Left hindlimb (tissue), 1 donor: ENCODE measurements at places on chromosomes 5 and 9.
A peak's percentile ranks its signal among the peaks of the same experiment; 100 is the strongest.

DNA sequence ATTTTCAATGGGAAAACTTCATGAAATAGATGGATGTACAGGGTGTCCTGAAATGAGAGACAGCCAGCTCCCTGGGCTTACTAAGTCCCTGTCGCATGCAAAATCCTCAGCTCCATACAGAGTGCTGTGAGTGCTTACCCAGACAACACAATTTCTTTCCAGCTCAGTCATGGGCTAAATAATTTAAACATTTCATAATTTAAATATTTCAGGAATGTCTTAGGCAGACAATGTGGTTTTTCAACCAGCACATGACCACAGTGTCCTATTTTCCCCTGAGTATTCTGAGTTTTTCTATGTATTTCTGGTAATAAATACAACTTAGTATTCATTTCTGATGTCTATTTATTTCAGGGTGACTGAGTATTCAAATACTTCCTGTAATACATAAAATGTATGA is 188.5 kb upstream of the SNX2 start:
- no peak for DNase-seq

GRCh38 chr5:35038891-35039290 is 8.9 kb downstream of the AGXT2 start:
- no peak for DNase-seq

DNA sequence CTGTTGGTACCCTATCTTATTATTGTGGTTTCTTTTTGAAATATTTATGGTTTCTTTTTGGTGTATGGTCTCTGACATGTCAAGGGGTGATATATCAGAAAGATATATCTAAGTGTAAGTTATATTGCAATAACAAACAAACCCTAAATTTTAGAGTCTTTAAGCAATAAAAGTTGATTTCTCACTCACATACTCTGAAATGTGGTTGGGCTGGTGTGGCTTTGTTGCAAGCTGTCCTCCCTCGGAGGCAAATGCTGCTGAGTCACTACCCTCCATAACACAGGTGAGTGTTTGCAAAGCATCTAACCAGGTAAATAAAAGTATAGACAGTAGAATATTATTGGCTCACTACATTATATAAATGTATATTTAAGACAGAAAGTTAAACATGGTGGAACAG is 253.2 kb downstream of the CDH18 start:
- no peak for DNase-seq

GRCh38 chr5:164234321-164234720 is 728.9 kb downstream of the MAT2B start:
- no peak for DNase-seq

- DNase-seq, result no peak
Observed at GRCh38 chr9:120663380-120663779, 50.9 kb downstream of the MEGF9 start.

DNA sequence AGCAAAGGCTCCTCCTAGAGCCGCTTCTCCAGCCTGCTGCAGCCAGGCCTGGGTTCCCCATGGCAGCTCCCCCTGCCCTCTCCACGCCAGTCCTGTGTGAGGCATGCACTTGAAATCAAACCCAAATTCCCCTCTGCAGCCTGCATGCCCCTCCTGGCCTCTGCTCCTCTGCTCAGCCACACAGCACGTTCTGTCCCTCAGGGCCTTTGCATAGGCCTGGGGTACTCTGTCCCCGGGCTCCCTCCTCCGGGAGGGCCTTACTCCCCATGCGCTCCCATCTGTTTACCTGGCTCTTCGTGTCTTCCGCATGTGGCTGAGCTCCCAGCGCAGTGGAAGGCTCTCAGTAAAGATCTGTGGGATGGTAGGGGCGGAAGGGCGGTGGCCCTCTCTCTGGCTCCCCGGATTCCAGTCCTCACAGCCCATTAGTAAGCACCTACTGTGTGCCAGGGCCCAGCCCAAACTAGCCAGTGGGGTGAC is 203.5 kb upstream of the IER5L start:
- no peak for DNase-seq

GRCh38 chr5:72296256-72296655 is 23.8 kb downstream of the MRPS27 start:
- no peak for DNase-seq

- no peak for DNase-seq
Observed at GRCh38 chr9:89375191-89375760, 57.0 kb downstream of the SECISBP2 start.

GRCh38 chr5:131634238-131634637 is 791 bp downstream of the RAPGEF6 start:
- no peak for DNase-seq

DNA sequence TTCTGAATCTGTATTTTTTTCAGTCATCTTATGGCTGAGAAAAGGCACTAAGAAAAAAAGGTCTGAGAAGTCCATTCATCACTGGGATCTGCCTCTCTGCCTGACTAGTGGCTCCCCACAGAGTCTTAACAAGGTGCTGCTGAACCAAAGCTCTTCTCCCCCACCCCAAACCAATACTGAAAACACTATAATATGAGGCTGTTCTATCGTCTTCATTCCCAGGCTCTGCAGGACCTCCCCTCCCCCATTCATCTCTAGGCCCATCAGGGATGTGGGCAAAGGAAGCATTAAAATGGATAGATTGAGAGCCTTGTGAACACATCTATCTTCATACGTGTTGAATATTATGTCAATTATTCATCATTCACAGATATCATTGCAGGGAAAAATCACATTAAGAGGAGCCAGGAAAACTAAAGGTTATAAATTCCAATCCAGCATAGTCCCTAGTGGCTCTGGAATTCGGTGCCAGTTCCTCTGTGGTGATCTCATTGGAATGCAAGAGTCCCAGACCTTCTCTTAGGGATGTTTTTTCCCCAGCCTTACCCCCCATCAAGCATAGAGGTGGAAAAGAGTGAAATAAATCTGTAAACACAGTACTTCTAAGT is 44.3 kb upstream of the GPR151 start:
- no peak for DNase-seq

- DNase-seq, result peak; percentile 66
Observed at GRCh38 chr9:107491081-107492053, 1.8 kb upstream of the KLF4 start.

DNA sequence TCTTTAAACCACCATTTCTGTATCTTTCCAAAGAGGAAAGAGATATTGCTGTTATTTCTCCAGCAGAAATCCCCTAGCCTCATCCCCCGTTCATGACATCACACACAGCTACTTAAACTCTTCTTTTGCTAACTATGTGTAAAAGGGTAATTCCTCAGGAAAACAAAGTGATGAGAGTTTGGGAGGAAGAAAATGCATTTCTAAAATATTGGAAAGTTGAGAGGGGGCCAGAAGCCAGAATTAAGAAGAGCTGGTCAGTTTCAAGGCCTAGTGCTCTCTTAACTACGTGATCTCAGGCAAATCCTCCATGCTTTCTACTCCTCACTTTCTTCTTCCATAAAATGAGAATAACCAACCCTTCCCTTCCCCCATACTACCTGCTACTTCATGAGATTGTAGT is 109.4 kb downstream of the LIFR start:
- no peak for DNase-seq

DNA sequence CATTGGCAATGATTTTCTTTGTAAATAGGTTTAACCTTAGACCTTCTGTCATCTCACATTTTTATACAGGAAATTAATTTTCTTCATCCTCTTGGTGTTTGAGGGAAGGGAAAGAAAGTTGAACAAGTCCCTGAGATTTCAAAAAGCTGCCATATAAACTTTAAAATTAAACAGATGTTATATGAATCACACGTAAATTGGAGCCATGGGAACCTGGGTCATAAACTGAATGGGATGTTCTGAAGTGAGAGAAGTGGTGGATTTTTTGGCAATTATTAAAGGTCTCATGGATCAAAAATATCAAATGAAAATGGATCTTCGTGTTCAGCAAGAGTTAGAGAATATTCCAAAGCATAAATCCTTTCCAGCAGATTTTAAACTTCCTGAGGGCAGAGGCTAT is 242.2 kb downstream of the DMRT2 start:
- no peak for DNase-seq

- no peak for DNase-seq
Observed at GRCh38 chr5:154498994-154499393, 21.0 kb upstream of the HAND1 start.

- no peak for DNase-seq
Observed at GRCh38 chr9:111360881-111361280, 30.9 kb upstream of the OR2K2 start.

GRCh38 chr9:83707518-83707767 is 315 bp downstream of the UBQLN1 start:
- no peak for DNase-seq

DNA sequence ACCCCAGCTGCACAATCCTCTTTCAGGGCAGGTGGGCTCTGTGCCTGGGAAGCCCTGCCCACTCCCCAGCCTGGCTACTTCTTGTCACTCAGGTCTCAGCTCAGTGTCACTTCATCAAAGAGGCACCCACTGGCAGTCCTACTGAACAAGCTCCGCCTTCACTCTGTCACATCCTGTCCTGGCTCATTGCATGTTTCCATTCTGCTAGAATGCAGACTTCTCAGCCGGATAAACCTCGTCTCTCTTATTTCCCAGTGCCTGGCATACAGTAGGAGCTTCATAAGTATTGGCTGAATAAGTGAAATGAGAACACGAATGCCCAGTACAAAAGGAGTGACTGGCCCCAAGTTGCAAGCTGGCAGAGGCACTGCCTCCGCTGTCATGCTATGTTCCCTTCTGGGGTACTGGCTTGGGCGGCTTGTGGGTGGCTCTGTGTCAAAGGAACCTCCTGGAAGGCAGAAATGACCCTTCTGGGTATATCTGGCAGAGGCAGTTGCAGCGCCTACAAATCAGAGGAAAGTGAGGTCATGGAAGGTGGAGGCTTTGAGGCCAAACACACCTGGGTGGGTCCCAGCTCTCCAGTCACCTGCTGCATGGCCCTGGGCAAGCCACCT is 98.3 kb upstream of the PHYKPL start:
- peak; percentile 54 for DNase-seq

DNA sequence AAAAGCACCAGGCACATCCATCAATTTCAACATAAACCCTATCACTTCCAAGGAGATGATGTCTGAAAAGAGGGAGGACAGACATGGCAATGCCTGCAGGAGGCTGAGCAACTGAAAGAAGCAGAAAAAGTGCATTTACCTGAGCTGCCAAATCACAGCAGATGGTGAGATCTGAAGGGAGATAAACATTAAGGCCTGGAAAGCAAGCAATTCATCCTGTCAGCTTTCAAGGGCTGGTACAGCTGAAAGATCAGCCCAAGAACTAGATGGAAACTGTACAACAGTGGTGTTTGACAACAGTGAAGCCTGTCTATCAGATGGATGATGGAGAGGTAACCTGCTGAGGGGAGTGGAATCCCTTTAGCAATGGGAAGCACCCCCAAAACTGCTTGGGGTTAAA is 433.2 kb upstream of the ZNF608 start:
- no peak for DNase-seq

DNA sequence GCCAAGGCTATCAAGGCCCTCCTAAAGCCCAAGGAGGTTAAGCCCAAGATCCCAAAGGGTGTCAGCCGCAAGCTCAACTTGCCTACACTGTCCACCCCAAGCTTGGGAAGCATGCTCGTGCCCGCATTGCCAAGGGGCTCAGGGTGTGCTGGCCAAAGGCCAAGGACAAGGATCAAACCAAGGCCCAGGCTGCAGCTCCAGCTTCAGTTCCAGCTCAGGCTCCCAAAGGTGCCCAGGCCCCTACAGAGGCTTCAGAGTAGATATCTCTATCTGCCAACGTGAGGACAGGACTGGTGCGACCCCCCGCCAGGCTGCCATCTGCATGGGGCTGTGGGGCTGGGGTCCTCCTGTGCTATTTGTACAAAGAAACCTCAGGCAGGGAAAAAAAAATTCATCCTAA is 3.3 kb downstream of the HOMER1 start:
- peak; percentile 39 for DNase-seq

DNA sequence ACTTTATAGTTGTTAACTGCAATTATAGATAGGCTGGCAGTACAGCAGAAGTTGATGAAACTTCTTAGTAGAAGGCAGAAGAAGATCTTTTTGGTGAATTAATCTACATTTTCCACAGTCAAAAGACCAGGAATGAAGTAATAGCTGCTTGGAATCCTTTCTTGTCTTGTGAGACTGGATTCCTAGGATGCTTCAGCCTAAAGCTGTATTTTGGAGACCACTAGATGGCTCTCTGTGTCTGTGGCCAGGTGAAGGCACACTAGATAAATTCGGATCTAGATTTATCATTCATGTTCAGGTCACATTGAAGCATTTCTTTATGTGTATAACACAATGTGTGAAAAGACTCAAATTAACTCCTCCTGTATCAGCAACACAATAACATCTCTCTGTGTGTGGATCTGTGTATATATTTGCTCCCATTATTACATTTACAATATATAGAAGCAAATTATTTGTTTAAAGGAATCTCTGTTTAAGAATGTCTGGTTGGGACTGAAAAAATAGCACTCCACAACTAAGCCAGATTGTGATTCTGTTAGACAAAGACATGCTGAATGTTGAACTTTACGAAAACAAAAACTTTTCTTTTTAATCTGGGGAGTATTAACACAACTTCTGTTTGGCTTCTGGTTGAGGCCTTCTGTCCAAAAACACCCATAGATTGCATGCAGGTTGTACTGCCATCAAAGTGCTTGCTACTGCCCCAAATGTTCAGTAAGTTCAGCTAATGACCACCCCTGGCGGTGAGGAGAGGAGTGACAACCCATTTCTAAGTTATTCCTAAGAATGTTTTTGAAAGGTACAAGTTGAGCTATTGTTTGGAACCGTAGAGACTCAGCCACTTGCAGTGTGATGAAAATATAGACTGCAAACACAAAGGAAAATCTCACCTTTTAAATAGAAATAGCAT is 10.6 kb downstream of the GRIN3A start:
- DNase-seq, result no peak

DNA sequence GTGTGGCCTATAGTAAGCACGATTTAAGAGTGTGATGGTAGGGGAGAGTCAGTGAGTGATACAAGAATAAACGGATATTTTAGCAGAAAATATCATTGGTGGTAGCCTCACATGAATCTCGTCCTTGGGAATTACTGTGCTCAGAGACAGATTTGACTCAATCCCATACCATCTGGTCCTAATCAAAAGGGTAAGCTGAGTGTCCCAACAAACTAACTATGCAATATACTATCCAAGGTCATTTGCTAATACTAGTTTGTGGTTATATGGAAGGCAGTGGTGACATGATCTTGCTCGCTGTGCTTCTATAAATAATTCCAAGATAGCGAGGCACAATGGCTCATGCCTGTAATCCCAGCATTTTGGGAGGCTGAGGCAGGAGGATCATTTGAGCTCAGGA is 103.2 kb downstream of the TRPM6 start:
- DNase-seq, result no peak

DNA sequence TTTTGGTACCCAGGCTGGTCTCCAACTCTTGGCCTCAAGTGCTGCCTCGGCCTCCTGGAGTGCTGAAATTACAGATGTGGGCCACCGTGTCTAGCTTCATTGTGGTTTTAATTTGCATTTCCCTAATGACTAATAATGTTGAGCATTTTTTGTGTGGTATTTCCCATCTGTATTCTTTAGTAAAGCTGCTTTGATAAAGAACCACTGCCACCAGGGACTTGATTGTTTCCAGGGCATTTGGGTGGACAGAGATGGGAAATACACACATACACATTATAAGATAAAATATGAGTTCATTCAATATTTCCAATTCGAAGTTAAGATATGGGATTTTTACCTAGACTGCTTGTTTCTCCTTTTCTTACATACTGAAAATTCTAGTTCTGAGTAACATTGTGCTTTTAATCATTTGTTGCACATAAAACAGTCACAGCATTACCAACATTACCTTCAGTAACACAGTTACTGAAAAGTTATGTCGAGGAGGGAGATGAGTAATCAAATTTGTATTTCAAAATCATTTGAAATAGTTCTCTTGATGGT is 28.9 kb downstream of the HABP4 start:
- no peak for DNase-seq

GRCh38 chr5:133821311-133821741 is 147.1 kb downstream of the C5orf15 start:
- no peak for DNase-seq
